ENCODE measurements at places on chromosomes 2 and 18. TPM values are rescaled to one million over a fixed set of nuclear protein-coding genes. Genes with fewer than 3 reads are reported as not detected.

DNA sequence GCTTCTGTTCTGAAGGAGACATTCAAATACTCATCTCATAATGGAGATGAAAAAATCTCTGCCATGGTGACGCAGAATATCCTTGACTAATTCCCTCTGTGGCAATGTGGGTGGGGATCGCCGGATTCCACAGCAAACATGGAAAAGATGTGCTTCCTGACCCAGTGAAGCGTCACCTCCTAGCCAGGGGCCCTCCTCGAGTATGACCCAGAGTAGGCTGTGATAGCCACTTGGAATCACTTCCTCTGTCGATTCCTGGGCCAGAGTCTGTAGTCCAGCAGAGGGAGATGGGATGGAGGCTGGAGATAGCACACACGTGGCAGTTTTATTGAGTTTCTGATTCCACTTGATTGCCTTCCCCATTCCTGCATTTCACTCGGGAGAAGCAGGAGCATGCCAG, 36.8 kb downstream of the DRC1 start:
- DNase-seq = no peak

- no peak for DNase-seq
Observed at GRCh38 chr2:161172901-161173540, 12.8 kb downstream of the TANK start.

DNA sequence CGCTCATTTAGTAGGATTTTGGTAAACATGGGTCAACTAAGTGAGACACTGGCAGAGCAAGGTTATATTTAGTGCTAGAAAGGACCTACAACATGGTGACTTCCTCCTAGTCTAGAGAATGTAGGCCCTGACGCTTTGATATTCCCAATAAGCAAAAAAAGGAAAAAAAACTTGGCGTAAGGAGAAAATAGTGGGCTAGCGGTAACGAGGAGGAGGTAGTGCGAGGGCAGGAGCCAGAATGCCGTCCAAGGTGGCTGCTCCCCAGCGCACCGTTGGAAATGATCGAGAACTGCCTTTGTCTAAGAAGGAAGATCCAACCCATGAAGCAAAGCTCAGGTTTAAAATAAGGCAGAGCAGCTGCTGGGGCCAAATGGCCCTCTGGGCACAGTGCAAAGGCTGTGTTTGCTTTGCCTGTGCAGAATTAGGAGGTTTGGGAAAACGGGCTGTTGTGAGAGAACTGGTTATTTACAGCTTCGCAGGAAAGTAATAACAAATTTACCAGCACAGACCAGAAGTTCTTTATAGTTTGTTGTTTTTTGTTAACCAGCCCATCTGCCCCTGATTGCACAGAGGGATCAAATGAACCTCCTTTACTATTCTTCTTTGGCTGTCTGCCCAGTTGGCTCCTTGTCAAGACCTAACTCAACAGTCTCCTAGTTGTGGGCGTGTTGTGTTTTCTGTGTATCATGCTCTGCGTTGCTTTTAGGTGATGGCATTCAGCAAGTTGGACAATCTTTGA, 86.6 kb downstream of the ITGB1BP1 start:
- DNase-seq = no peak

- DNase-seq = no peak
Observed at GRCh38 chr18:41576643-41577042, 378.4 kb upstream of the PIK3C3 start.

- DNase-seq = no peak
Observed at GRCh38 chr2:200056105-200056504, 100.7 kb downstream of the MAIP1 start.

- no peak for DNase-seq
Observed at GRCh38 chr2:133525613-133526529, 42.4 kb downstream of the NCKAP5 start.

DNA sequence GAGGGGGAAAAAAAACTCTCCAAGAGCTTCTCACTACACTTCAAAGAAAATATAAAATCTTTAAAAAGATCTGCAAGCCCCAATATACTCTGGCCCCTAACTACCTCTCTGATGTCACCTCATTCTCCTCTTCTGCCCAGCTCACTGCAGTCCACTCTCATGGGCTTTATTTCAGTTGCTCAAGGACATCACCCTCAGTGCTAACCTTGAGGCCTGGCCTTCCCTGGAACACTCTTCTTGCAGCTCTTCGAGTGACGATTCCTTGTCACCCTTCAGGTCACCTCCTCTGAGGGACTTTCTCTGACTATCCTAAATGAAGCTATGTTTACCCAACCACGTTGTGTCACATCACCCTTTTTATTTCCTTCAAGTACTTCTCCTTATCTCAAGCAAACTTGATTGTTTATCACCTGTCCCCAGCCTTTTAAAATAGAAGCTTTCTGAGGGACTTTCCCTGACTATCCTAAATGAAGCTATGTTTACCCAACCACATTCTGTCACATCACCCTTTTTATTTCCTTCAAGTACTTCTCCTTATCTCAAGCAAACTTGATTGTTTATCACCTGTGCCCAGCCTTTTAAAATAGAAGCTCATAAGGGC, 10.4 kb downstream of the RTTN start:
- DNase-seq = no peak

GRCh38 chr2:37375741-37376288, 31.4 kb downstream of the QPCT start:
- DNase-seq = no peak

DNA sequence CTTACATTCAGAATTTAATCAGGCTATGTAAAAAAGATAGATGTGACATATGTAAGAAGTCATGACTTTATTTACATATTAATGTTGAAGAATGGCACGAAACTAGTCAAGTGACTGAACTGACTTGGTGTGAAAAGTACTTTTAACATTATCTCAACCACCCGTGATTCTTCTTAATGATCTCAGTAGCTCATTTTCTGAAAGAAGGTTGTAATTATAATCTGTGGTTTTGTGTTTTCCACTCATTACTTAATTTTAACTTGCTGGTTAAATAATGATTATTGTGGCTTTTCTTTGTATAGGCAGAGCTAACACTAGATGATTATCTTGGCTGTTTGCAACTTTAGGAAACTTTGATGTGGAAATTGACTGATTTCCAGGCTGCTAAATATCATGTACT, 18.5 kb downstream of the KCNJ13 start:
- no peak for DNase-seq

DNA sequence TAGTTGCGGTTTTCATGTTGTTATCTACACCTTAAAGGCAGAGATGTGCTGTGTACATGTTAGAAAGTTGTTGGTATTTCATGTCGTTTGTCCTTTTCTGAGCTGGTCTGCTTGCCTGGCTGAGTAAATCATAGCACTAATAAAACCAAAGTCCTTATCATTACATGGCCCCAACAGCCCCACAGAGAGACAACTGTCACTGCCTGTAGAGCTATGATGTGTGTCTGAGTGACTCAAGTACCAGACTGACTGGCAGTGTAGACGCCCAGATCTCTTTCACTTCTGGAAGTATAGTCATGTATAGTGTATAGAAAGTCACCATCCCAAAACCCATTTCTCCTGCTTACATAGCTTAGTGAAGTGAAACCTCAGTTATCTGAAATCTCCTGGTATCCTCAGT, 4.3 kb downstream of the SOCS6 start:
- no peak for DNase-seq

- no peak for DNase-seq
Observed at GRCh38 chr18:46555213-46555612, 101.8 kb downstream of the LOXHD1 start.

- no peak for DNase-seq
Observed at GRCh38 chr2:117875786-117876185, 61.3 kb downstream of the DDX18 start.

GRCh38 chr2:152962446-152962845, 244.0 kb downstream of the ARL6IP6 start:
- no peak for DNase-seq

DNA sequence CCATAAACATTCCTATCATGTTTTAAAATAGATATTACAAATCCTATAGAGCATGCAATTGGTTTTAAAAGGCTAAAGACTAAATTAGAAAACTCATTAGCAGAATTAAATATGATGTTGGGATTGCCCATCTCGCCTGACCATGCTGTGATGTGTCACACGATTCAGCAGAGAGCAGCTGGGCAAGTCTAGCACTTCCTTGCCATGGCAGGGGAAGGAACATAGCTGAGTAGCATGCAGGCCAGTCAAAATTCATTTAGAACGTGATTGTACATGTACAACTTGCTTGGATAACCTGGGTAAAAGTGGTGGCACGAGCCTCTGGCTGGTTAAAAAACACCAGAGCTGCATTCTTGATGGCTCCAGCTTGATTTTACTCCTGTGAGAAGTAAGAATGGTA, 81.3 kb downstream of the SCN3A start:
- no peak for DNase-seq

DNA sequence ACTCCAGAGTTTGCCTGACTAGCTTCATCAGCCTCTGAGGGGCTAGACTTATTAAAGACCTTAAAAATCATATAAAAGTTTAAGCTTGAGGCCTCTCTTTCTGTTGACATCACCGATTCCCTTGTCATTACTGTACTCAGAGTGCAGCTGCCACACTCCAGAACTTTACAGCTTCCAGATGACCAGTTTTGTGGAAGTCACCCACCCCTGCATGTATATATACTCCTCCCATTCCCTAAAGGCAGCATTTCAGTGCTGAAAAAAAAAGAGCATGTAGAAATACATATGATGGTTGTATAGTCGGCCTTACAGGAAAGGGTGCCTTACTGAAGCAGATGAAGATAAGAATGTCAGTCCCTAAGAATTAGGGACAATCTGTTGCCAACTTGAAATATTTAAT, 117.3 kb downstream of the FEZ2 start:
- DNase-seq = no peak

- DNase-seq = no peak
Observed at GRCh38 chr2:220891405-220891804, 680.7 kb downstream of the EPHA4 start.

- no peak for DNase-seq
Observed at GRCh38 chr2:133553251-133553650, 15.0 kb downstream of the NCKAP5 start.

DNA sequence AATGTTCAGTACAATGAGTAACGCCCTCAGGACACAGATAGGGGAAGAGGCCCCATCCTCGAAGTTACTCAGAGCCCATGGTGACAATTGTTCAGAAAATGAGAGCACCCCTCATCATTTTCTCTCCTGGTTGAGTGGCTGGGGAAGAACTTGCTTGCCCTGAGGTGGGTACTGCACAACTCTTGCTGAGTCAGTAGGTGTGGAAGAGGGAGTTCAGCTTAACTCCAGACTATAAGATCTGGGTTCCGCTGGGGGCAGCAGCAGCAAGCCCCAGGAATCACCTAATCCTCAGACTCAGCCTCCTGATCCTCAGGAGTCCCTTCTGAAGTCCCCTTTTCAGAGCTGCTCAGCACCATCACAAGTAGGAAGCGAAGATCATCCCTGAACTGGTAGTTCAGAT, 123.7 kb downstream of the PIEZO2 start:
- no peak for DNase-seq

The PLCD4 gene
- polyA plus RNA-seq = 0.49 TPM

The MYL1 gene
- not detected for polyA plus RNA-seq

The VAMP5 gene
- 151 TPM for polyA plus RNA-seq

The CGREF1 gene
- polyA plus RNA-seq = 0.17 TPM

The DCDC2C gene
- polyA plus RNA-seq = not detected

The SERPINB12 gene
- polyA plus RNA-seq = not detected

All from CD8-positive, alpha-beta memory T cell (primary cell).